ENCODE measurements at places on chromosomes 2 and 18.

GRCh38 chr18:56473400-56474024 is 164.9 kb downstream of the TXNL1 start:
- no peak for DNase-seq

DNA sequence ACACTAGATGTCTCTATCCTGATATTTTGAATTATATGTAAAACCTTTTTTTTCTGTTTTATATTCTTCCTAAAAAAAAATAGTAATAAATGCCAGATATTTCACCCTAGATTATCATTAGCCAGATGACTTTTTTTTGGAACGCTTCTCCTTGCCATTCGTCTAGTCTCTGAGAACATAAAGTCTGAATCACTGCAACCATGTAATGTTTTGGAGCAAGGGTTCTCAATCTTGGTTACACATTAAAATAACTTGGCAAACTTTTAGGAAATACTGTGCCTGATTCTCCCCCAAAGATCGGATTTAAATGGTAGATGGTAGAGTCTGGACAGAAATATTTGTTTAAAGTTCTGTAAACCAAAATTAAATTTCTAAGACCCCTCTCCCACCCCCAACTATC is 21.0 kb downstream of the SLC25A52 start:
- no peak for DNase-seq

DNA sequence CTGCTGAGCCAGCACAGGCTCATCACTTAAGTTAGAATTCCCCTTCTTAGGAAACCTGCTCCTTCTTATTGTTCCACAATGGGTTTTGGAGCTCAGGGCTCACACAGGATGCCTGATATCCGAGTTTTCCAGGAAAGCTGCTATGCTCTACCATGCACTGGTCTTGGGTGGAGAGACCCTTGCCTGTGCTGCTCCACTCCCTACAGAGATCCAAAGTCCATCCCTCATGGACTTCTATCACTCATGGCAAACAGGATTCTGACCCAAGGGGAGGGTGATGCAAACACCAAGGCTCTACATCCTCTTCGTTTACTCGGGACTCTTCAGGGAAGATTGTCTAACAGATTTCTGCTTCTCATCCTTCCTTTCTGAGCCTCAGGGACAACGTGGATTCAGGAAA is 5.2 kb downstream of the SULT1C2 start:
- DNase-seq = no peak

- DNase-seq = no peak
Measured at GRCh38 chr2:67792681-67793091, 270.1 kb downstream of the C1D start.

DNA sequence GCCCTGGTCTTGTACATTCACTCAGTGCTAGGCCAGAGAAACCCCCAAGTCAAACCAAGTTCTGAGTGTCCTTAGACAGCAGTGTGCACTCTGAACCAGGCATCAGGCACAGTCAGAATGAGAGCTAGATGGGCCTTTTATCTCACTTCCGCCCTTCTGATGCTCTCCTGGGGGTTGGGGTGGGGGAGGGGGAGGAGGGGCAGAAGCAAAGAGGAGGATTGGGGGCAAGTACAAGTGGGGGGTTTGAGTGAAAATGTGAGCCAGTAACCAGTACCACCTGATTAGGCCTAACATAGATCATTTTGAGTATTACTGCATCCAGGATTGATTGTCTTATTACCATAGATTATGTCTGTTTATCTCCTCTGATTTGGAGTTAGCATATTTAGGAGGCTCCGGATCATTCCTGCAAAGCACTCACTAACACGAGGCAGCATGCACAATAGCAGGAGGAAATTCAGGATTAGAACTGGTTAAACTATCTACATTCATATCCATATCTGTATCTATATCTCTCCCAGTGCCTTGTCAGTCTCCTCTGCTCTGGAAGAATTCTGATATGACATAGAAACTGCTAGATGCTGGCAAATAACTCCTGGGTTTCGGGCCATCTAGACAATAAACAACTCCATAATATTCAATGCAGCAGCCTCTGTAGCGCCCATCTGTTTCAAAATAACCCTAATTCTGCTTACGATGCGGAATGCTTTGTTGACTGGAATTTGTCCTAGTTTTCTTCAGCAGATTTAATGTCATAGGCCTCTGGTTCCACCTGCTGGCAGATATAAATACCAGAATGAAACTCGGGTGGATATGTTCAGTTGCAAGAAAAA is 149.1 kb downstream of the RHBDD1 start:
- peak; percentile 56 for DNase-seq

GRCh38 chr2:100257939-100258338 is 64.4 kb downstream of the LONRF2 start:
- no peak for DNase-seq

DNA sequence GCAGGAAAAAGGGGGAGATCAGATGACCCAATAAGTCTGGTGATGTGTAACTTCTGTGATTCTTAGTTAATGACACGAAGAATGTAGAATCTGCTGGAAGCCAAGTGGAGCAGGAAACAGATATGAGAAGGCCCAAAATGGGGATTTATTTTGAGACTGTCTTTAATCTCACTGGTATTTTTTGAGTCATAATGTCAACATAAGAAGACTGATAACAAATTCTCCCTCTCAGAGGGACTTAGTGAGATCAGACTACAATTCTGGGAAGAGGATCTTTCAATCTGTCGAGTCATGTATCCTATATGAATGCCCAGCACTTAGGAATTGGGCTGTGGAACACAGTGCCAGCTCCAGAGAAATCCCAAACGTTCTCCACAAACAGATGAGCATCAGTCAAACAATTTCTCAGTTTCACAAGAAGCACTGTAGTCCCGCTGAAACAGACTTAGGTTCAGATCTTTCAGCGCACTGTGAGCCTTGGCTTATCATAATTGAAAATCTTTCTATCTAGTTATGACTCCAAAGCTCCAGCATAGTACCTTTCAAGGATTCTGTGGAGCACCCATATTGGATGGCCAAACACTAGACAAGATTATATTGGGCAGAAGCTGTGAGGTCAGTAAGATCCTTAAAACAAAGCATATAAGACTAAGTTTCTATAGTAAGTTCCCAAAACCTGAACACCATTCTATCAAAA is 738.2 kb downstream of the LRP1B start:
- peak; percentile 8 for DNase-seq

DNA sequence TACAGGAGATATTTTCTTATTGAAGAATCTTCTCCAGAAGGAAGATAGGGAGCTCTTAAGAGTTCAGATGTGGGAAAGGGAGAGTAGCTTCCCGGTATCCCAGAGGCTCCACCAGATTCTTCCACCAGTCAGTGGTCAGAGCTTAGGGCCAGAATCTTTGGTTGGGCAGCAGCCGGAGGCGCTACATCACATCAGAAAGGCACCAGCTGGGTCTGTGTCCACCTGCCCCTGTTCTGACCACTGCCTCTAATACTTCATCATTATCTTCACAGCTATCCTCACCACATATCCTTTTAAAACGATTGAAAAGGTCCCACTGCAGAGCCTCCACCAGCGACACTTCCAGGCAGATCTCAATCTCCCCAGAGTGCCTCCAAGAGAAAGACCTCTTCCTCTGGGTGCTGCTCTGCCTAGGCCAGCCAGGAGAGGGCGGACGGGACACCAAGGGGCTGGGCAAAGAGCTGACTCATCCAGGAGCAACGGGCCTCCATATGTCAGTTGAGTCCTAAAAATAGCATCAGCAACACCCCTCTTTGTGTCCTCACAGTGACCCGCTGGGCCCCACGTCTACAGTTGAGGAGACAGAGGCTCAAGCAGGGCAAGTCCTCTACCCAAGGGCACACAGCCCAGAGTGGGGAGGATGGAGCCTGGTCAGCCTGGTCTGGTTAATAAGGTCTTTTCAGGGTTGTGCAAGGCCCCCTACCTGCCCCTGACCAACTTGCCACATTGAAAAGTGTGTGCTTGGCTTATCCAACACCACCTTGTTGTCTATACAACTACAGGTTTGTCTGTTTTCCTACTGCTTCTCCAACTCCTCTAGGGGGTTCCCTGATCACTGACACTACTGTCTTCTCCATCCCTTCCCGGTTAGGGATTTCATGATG is 81.2 kb downstream of the ADD2 start:
- peak; percentile 85 for DNase-seq

DNA sequence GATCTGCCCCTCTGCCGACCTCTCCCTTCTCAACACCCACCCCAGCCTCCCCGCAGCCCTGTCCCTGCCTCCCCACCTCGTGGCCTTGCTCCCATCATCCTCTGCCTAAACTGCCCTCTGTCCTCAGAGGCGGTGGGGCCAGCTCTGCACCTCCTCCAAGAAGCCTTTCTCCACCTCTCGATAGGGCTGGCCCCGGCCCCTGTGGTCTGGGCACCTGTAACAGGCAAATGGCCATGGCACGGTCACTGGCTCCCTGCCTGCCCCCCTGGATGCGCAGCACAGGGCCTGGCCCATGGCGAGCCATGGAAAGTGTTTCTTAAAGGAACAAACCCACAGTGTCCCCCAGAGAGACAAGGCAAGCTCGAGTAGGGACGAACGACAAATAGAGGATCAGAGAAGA is 42.0 kb downstream of the MYO7B start:
- no peak for DNase-seq

- peak; percentile 10 for DNase-seq
Measured at GRCh38 chr2:157497638-157498314, 53.9 kb upstream of the CYTIP start.

DNA sequence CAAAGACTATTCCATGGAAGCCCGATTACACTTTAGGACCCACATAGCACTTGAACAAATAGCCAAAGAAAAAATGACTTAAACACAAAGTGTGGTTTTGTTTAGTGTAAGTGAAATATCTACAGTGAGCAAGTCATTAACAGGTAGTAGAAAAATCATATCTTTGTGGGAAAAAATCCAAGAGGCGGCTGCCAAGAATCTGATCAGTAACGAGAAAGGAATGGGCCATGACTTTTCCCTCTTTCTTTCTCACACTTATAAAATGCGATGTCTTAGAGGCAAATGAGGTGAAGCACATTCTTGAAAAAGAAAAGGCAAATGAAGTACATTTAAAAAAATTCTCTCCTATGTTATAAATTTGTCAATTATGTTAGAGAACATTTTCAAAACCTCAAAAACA is 12.9 kb upstream of the GEMIN6 start:
- no peak for DNase-seq

- DNase-seq = peak; percentile 55
Measured at GRCh38 chr2:109209412-109209811, 80.4 kb downstream of the SH3RF3 start.

- DNase-seq = no peak
Measured at GRCh38 chr2:9230881-9231280, 24.3 kb downstream of the ASAP2 start.

DNA sequence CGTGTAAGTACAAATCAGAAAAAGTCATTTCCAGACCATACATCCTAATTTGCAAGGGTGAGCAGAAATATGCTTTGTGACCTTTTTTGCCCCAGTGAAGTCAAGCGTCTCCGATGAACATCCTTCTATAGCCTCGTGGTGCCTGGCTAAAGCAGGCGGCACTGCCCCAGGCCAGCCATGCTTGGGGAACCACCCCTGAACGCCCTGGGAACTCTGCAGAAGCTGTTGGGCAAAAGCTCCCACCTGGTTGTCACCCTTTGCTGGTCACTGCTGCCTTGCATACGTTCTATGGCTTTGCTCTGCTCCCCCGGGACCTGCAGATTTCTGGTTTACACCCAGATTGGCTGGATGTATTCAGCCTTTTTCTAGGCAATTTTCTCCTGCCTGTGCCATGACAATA is 256.4 kb downstream of the SS18 start:
- DNase-seq = no peak

DNA sequence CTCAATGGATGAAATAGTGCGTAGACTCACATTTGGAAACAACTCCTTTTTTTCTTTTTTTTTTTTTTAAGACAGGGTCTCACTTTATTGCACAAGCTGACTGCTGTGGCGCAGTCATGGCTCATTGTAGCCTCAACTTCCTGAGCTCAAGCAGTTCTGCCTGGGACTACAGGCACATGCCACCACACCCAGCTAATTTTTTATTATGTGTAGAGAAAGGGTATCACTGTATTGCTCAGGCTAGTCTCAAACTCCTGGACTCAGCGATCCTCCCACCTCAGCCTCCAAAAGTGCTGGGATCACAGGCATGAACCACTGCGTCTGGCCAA is 17.4 kb downstream of the HAT1 start:
- DNase-seq = no peak

GRCh38 chr2:129821445-129821844 is 158.0 kb upstream of the RAB6C start:
- DNase-seq = no peak

DNA sequence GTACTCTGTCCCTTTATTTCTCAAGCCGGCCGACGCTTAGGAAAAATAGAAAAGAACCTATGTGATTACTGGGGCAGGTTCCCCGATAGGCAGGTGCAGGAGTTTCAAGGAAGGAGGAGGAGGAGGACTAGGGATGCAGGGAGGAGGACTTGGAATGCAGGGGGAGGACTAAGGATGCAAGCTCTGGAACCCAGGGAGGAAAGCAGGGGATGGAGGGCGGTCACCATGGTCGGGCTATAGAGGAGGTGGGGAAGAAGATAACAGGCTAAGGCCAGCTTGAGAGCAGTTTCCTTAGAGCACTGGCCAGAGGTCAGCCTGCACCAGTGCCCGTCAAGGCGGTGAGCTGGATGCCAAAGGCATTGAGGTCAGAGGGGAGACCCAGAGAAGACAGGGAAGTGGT is 18.7 kb upstream of the B3GNT7 start:
- no peak for DNase-seq

DNA sequence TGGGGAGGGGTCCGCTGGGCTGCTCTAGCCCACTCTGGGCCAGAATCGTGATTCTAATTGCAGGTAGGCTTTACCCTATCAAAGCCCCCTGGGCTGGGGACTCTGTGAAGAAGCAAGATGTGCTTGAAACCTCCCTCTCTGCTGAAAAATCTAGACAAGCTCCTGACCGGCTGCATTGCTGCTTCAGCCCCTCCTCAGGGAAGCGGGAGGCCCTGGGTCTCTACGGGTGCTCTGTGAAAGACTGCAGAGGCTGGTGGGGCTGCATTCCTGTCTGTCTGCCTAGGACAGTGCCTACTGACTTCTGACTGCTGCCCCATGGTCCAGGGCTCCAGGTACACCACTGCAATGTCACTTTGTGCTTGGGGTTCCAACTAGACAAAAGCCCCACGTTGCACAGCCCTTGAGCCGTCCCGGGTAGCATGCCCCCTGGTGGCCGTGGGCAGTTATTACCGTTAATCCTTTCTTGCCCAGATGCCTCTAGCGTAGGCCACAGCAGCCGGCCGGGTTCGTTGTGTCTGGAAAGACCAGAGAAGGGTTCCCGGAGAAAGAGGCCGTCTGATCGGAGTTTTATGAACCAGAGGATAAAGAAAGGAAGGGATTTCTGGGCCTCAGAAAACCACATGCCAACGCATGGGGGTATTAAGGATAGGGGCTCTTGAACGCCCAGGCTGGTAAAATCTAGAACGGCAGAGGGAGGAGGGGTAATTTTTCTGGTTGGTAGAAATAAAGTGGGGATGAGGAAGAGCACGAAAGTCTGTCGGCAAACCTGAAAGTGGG is 15.9 kb upstream of the C1QL2 start:
- peak; percentile 31 for DNase-seq

GRCh38 chr2:216235896-216236295 is 126.7 kb downstream of the XRCC5 start:
- no peak for DNase-seq

Measured in HTR-8/SVneo (cell line).